ENCODE measurements at places on chromosomes 3 and 15. TPM values are rescaled to one million over a fixed set of nuclear protein-coding genes. Genes with fewer than 3 reads are reported as not detected.

GRCh38 chr15:28181366-28181765 lies 82.3 kb upstream of the OCA2 start:
- no peak for DNase-seq
- H3K27me3 ChIP-seq, result no peaks in the 10 kb centered on the region
- H3K4me3 ChIP-seq, result no peak overlapping the region
- H3K4me1 ChIP-seq, result no peaks in the 10 kb centered on the region

DNA sequence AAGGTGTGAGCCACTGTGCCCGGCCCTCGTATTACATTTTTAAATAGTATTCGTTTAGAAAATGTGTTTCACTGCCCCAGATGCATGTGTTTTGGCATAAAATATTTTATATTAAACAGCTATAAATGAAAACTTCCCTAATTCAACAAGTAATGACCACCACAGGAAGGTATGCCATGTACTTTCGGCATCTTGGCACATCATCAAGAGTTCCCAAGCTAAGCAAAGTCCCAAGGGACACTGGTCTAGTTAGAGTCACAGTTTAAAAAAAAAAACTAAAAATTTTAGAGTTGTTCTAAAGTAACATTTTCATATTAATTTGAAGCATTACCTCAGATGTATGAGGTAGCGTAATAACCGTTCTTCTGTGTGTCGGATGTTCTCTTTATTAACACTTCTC lies 15.6 kb upstream of the ARPP19 start:
- H3K4me1 ChIP-seq, result no peaks in the 10 kb centered on the region
- H3K4me3 ChIP-seq, result no peak overlapping the region
- H3K27me3 ChIP-seq, result no peaks in the 10 kb centered on the region
- H3K27ac ChIP-seq, result no peak overlapping the region
- peaks cover 14% of the 10 kb centered on the region for H3K36me3 ChIP-seq

DNA sequence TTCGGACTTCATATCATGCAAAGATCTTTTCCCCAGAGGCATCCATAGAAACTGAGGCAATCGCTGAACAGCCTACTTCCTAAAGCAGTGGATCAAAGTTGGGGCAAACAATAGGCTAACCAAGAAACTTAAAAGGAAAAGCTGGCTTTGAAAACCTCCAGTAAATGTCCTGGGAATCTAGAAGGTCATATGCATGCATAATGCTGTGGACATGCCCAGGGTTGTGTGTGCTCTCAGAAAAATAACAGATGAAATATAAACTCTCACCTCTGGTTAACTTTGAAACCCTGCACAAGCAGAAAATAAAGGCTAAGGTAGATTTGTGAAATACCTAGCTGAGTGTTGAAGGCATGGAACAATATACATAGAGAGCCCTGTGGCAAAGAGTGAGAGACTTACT lies 96.3 kb downstream of the MYO9A start:
- H3K4me1 ChIP-seq, result no peaks in the 10 kb centered on the region
- no peak for DNase-seq
- peaks cover 51% of the 10 kb centered on the region for H3K36me3 ChIP-seq
- H3K4me3 ChIP-seq, result no peak overlapping the region

DNA sequence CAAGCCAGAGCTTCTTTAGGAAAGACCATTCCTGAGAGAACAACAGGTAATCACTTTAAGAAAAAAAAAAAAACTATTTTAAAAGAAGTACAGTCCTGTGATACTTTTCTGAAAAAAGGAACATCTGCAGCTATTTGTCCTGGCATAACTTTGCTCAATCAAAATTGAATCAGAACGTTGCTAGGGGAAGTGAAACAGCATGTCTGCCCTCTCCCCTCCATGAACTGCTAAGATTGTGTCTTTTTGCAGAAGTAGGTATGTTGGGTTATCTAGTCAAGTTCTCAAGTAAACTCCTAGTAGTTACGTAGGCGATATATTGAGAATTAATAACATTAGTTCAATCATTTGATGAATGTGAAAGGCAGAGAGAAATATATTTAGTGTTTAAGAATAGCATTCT lies 1013.3 kb downstream of the TUSC7 start:
- H3K27me3 ChIP-seq, result no peaks in the 10 kb centered on the region
- H3K4me3 ChIP-seq, result no peak overlapping the region
- H3K27ac ChIP-seq, result no peak overlapping the region
- no peak for DNase-seq
- H3K36me3 ChIP-seq, result no peaks in the 10 kb centered on the region

DNA sequence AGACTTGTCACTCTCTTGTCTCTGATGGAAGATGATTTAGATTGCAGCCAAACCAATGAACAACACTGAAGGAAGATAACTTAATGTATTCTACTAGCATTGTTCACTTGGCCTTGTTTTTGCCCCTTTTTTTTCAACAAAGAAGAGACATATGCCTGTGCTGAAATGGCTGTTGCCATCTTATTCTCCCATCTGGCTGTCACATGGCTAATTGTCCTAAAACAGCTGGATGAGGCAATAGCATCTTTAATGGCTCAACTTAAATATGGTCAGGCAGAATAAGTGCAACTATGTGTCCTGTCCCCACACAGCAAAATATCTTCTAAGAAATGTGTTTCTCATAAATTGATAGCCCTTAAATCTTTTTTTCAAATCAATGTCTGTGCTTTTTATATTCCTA lies 576.9 kb downstream of the TUSC7 start:
- no peaks in the 10 kb centered on the region for H3K4me1 ChIP-seq
- no peak overlapping the region for H3K4me3 ChIP-seq
- no peaks in the 10 kb centered on the region for H3K27me3 ChIP-seq
- no peaks in the 10 kb centered on the region for H3K36me3 ChIP-seq
- H3K27ac ChIP-seq, result no peak overlapping the region

DNA sequence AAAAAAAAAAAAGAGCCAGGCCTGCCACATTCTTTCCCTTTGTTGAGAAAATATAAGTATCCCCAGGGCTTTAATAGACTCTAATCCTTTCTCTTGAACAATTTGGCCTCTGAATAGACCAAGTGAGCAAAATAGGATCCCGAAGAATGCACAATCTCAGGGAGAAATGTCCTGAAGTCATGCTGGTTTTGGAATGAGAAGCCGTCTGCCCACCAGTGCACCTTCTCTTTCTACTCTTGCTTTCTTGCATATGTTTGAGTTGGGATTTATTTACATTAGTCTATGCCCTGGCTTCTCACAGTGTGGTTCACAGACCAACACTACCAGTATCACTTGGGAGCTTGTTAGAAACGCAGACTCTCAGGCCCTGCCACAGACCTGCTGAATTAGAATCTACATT lies 153.0 kb downstream of the ZNF621 start:
- H3K36me3 ChIP-seq, result no peaks in the 10 kb centered on the region
- H3K4me1 ChIP-seq, result no peaks in the 10 kb centered on the region
- no peak for DNase-seq
- H3K27me3 ChIP-seq, result no peaks in the 10 kb centered on the region

DNA sequence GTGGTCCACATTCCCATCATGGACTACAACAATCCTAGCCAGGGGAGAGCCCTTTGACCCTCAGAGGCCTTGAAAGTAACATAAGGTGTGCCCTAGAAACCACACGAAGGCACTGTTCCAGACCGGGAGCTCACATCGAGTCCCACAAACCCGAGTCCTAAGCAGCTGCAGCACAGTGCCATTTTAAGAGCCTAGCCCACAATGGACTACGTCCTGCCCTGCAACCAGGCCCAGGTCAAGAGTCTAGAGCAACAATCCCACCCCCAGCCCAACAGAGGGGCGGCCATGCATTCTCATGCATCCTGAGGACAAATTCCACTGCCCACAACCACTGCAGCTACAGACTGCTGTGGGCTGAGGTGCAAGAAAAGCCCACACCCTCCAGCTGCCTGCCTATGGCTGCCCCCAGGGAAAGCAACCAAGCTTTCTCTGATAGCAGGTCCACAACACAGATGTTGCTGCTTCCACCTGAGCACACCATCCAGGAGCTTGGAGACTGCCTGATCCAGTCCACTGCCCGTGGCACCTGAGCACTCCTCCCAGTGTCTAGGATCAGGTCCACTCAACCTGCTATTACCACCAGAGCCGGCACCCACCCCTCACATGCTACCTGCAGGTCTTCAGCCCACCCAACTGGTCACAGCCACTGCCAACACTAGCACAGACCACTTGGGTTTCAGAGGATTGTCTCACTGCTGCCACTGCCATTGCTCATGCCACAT lies 56.8 kb downstream of the IGSF11 start:
- H3K4me3 ChIP-seq, result no peak overlapping the region
- DNase-seq, result no peak
- H3K4me1 ChIP-seq, result no peaks in the 10 kb centered on the region
- no peak overlapping the region for H3K27ac ChIP-seq
- H3K36me3 ChIP-seq, result no peaks in the 10 kb centered on the region

- H3K27ac ChIP-seq, result no peak overlapping the region
- no peaks in the 10 kb centered on the region for H3K36me3 ChIP-seq
- no peak for DNase-seq
- H3K4me1 ChIP-seq, result no peaks in the 10 kb centered on the region
- no peaks in the 10 kb centered on the region for H3K27me3 ChIP-seq
- H3K4me3 ChIP-seq, result no peak overlapping the region
These were observed 67.3 kb upstream of the RASGRF1 start for GRCh38 chr15:79157631-79158592.

- no peaks in the 10 kb centered on the region for H3K36me3 ChIP-seq
- H3K4me1 ChIP-seq, result no peaks in the 10 kb centered on the region
- no peak overlapping the region for H3K4me3 ChIP-seq
- H3K27me3 ChIP-seq, result peaks cover 70% of the 10 kb centered on the region
These were observed 46.0 kb downstream of the RHCG start for GRCh38 chr15:89450076-89451006.

- peaks cover 7% of the 10 kb centered on the region for H3K4me1 ChIP-seq
- H3K36me3 ChIP-seq, result no peaks in the 10 kb centered on the region
- no peak for DNase-seq
These were observed 976 bp downstream of the ATP2B2 start for GRCh38 chr3:10504171-10505049.

CPN2 gene
- total RNA-seq, result not detected

PLA2G4D gene
- total RNA-seq, result 0.19 TPM

GRIP2 gene
- 2.9 TPM for total RNA-seq

FSD2 gene
- total RNA-seq, result not detected
